ENCODE measurements at places on chromosomes 1 and 21.

DNA sequence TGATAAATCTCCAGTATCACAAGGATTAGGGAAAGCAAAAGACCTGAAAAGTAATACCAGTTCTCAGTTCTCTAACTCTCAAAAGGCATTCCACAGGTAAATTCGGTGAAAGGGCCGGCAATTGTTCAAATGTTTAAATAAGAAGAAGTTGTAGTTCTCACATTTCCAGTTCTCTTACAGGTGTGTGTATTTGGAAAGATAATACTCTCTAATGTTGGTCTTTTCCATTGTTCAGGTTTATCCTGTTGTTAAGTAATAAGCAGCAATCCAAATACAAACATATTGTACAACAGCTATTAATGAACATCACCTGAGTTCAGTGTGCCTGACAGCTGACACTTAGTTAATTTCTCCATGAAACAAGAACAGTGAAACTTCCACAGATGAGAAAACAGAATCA, 13.2 kb upstream of the PRKAB2 start:
- no peak for DNase-seq

DNA sequence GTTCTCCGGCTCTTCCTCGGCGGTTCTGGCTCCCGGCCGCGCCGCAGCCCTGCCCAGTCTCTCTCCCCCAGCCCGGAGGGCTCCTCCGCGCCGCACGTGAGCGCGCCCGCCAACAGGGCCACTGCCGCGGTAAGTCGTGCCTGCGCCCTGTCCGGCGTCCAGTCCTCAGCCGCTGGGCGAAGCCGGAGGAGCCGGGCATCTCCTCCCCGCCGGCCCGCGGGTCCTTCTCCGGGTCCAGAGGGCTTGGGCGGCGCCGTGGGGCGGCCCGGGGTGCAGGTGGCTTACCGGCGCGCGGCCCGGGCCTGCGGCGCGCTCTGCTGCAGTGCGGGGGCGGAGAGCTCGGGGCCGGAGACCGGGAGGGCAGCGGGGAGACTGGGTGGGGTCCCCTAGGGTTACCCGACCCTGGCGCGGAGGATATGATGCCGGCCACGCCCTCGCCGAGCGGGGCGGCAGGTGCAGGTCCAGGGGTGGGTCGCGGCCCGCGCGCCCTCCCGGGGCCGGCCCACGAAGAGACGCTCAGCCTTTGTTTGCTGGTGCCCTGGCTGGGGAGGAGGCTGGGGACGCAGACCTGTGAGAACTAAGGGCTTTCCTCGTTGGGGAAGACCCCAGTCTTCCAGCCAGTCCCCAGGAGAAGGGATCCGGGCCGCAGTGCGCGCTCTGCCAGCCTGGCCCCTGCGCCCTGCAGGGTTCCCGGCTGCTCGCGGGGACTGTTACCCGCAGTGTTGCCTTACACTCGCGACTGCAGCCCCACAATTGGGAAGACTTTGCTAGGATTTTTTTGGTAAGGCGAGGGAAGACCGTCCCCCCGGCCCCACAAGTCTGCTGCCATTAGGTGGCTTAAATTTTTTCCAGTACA, at the start of gene DOP1B:
Gene DOP1B (plus strand): TSS at position 10 of the 856 bp plus-strand sequence. CDS start 7,910 bp downstream, outside the sequence.
- peak; percentile 40 for DNase-seq

- DNase-seq = no peak
Observed at GRCh38 chr1:147337040-147337630, 94.7 kb downstream of the CHD1L start.

GRCh38 chr1:91036894-91037829, 15.3 kb upstream of the ZNF644 start:
- no peak for DNase-seq

- DNase-seq = no peak
Observed at GRCh38 chr1:150765296-150765976, at the start of gene CTSS. Gene CTSS (minus strand): TSS chr1:150765778. CDS start chr1:150764763, 1,015 bp downstream.

DNA sequence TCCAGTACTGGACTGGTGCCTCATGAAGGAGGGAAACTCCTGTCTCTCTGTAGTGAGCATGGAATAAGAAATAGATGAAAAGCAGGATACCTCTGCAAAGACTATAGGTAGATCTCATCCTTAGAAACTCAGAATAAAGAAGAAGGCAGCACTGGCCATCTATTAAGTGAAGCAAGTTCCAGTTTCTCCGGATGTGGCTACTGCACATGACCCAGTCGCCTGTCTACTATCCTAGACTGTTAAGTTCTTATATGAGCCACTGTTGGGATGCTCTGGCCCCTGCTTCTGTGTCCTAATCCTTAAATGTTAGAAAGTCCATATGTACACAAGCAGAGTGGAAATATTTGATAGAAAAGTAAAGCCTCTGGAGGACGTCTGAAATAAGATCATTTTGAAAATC, 2.2 kb downstream of the FASLG start:
- no peak for DNase-seq

DNA sequence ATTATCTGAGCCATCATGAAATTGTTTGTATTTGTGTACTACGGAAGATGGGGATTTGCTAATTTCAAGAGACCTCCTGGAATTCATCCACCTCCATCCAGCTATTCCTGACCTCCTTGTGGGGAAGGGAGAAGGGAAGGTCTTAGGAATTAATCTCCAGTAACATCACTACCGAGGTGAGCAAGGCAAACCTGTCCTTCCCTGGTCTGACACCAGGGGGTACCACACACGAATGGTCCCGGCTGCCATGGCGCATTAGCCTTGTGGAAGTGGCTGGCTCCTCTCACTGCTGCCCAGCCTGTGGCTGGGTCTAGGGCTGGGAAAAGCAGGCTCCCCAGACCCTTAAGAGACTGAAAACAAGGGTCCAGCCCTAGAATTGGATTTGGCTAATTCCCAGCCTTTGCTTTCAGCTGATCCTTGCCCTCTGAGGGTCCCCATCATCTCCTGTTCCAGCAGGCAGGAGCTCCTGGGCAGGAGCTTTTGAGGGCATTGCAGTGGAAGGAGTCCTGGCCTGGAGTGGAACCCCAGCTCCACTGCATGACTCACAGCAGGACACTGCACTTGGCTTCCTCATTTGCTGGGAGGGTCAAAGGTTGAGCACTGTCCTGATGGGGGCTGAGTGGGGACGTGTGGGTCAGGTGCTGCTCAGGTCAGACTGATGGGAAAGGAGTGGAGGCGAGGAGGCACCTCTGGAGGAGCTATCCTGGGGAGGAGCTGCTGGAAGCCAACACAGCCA, 34.8 kb downstream of the RIMS3 start:
- peak; percentile 51 for DNase-seq

DNA sequence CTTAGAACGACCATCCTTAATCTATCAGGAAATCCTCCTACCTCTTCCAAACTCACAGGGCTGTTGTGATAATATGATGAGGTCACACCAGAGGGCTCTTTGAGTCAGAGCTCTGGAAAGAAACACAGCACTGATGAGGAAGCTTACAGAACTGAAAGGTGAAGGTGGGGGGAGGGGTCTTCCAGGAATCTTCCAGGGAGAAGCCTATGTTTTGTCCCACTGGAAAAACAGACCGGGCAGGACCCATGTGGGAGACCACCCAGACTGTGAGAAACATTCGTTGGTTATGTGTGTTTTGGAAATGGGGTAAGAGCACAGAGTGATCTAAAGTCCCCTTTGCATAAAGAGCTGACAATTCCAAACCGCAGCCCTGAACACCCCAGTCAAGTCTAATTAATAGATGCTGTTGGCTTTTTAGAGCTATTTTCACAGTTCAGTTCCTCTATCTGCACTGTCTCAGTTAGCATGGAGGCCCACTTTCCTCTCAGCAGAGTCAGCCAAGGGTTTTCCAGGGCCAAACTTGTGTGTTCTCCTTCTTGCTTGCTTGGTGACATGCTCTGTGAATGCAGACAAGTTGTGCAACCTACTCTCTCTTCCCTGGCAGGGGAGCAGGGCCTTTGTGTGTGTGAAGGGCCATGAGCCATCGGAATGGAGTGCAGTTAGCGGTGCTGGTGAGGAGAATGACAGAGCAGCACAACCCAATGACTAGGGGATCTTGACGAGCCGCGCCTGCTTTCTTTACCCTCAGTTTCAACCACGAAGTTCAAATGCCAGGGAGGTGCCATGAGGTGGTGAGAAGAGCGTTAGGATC, 12.3 kb downstream of the PHLDA3 start:
- DNase-seq = no peak

- DNase-seq = no peak
Observed at GRCh38 chr1:99648107-99648506, 2.2 kb downstream of the PALMD start.

DNA sequence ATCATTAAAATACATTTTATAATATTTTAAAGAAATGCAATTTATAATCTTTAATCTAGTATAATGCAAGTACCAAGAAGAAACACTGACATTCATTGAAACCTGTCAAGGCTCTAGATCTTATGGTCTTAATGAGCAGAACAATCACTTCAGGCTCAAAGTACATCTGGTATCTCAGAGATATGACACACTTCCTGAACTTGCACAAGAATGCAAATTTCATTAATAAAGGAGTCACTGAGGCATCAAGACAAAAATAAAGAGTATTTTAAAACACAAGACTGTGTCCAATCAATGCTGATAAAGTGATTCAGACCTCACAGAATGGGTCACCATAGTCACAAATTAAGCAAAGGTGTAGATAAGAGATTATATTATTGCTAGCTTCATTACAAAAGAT, 178.1 kb downstream of the AK5 start:
- DNase-seq = no peak

DNA sequence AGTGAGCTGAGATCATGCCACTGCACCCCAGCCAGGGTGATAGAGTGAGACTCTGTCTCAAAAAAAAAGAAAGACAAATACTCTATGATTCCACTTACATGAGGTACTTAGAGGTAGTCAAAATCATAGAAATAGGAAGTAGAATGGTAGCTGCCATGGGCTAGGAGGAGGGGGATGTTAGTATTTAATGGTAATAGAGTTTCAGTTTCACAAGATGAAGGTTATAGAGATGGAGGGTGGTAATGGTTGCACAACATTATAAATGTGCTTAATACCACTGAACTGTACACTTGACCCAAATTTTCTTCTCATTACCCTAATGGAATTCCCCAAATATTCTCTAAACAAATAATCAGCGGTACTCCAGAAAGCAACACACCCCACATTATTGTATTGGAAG, 12.8 kb downstream of the EIF2B3 start:
- no peak for DNase-seq

DNA sequence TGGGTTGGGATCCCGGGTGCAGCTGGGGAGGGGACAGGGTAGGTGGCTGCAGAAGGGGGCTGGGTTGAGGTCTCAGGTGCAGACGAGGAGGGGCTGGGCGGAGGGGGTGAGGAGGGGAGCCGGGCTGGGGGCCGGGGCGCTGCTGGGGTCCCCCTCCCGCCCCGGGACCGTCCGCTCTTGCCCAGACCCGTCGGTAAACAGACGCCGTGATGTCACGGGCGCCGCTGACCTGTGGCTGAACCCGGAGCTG, 22.3 kb downstream of the DHRS3 start:
- no peak for DNase-seq
